ENCODE measurements at places on chromosomes 2 and 18. TPM values are rescaled to one million over a fixed set of nuclear protein-coding genes. Genes with fewer than 3 reads are reported as not detected.

DNA sequence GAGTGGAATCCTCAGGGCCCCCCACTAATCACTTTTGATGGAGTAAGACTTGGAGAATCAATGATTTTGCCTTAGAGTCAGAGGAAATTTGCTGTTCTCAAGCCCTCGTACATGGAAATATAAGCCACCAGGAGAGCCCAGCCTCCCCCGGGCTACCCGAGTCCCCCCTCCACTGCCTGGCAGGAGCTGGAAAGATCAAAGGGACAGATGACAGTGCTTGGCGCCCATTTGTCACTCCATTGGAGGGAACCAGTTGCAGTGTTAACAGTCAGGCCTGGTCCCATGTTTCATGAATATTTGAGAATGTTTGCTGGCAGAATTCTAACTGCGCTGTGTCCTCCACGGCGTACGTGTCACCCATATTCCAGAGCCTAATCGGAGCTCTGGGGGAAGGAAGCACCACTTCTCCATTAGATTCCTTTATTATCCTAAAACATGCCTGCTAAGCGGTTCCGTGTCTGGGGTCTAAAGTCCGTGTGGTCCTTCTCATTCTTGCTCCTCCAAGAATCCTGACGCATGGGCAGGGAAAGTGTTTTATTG, 202.4 kb downstream of the KLHL29 start:
- no peak for DNase-seq

- peak; percentile 42 for DNase-seq
Measured at GRCh38 chr18:62957885-62958472, 242.6 kb downstream of the PHLPP1 start.

DNA sequence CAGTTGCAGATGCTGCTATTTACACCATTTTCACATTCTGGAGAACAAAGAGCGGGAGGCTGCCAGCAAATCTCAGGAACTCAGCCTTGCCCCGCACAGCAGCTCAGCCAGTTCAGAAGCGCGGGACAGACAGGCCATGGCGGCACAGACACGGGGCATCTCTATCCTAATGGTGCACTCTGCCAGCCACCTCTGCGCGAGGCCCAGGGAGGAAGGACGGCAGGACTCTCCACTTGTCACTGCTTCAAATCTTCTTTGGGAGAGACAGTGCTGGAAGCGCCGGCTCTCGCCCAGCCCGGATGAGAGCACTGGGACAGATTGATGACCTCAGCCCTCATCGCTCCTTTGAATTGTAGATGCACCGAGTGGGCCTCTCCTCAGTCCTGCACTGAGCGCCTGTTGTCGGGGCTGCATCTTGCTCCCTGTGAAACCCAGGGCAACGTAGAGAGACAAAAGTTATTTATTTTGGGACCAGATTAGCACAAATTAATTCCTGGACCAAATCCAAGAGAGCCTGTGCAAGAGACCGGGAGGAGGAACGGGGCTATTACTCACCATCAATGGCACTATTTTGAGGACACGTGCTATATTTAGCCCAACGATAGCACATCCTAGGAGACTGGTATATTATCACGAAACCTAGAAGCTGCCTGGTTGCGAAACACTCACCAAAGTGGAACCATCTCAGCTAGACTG, 211.4 kb upstream of the SMIM21 start:
- DNase-seq = no peak

The HOXD13 gene
- total RNA-seq = not detected

The FAM124B gene
- total RNA-seq = 0.17 TPM

DNA sequence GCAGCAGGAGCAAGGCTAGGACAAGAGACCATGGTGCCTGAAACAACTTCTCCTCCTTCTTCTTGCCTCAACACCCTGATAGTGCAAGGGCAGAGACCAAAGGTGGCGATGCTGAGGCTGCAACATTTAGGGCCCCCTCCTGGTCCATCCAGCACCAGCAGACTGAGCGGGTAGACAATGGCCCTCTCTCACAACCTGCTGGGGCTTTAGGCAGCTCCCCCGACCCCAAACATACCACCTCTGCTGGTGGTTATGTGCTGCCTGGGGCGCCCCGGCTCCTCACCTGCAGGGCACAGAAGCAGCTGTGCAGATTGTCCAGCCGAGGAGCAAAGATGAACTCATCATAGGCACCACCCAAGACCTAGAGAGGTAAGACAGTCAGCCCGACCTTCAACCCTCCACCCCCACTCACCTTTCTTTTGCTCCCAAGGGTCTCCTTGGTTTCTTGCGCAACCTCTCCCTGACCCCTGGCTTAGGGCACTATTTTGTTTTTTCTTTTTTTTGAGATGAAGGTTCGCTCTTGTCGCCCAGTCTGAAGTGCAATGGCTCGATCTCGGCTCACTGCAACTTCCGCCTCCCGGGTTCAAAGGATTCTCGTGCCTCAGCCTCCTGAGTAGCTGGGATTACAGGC, 3.5 kb downstream of the DNPEP start:
- no peak for DNase-seq

GRCh38 chr18:69580107-69580506, 179.4 kb downstream of the DOK6 start:
- DNase-seq = no peak

DNA sequence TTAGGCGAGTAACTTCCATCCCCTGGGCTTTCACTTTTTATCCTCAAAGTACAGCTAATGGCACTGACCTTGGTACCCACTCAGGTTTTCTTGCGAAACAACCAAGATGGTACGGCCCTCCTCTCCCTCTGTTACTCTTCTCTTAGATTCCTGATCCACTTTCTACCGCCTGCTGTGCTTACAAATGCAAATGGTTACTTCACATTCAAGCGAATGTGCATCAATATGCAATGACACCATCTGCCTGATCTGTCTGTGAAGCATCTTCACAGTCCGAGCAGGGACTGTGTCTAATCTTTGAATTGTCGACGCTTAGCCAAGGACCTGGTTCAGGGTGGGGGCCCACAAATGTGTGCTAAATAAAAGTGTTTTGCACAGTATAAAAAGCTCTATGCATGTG, 112.2 kb downstream of the TRIB2 start:
- DNase-seq = no peak

DNA sequence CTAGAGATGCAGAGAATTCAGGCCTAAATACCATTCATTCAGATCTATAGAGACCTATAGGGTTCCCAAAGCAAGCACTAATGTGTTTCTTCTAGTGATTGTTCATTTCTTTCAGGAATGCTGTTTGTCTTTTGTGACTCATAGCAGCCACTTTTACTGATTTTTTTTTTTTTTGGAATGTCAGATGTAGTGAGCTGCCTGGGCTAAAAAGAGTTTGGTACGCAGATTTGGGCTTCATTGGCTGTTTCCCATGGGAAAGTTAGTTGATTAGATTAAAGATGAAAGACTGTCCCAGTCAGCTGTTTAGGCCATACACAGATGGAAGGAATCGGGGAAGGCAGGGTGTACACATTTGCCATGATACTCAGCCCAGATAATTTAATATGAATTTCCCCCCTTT, 87.6 kb downstream of the CDC42EP3 start:
- no peak for DNase-seq

GRCh38 chr2:150702791-150703190, 215.3 kb upstream of the RND3 start:
- DNase-seq = no peak

GRCh38 chr18:54859667-54860421, 31.6 kb downstream of the RAB27B start:
- DNase-seq = no peak

- DNase-seq = no peak
Measured at GRCh38 chr2:161135951-161136593, 24.2 kb upstream of the TANK start.

The HOXD12 gene
- total RNA-seq = not detected

The WDR7 gene
- 42.8 TPM for total RNA-seq

The POLR1B gene
- 27.3 TPM for total RNA-seq

GRCh38 chr18:77299706-77300105, 50.1 kb downstream of the GALR1 start:
- no peak for DNase-seq

GRCh38 chr2:21072477-21073242, 28.8 kb upstream of the APOB start:
- no peak for DNase-seq

DNA sequence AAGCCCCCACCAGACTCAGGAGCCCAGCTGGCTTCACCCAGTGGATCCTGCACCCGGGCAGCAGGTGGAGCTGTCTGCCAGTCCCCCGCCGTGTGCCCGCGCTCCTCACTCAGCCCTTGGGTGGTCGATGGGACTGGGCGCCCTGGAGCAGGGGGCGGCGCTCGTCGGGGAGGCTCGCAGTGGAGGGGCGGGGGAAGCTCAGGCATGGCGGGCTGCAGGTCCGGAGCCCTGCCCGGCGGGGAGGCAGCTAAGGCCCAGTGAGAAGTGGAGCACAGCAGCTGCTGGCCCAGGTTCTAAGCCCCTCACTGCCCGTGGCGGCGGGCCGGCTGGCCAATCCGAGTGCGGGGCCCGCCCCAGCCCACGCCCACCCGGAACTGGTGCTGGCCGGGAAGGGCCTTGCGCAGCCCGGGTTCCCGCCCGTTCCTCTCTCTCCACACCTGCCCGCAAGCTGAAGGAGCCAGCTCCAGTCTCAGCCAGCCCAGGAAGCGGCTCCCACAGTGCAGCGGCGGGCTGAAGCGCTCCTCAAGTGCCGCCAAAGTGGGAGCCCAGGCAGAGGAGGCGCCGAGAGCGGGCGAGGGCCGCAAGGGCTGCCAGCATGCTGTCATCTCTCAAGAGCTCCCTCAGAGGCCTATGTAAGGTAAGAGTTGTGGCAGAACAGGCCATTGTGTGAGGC, 1307.8 kb upstream of the TMEFF2 start:
- DNase-seq = no peak

The FHOD3 gene
- not detected for total RNA-seq

The LOXHD1 gene
- total RNA-seq = 0.39 TPM

DNA sequence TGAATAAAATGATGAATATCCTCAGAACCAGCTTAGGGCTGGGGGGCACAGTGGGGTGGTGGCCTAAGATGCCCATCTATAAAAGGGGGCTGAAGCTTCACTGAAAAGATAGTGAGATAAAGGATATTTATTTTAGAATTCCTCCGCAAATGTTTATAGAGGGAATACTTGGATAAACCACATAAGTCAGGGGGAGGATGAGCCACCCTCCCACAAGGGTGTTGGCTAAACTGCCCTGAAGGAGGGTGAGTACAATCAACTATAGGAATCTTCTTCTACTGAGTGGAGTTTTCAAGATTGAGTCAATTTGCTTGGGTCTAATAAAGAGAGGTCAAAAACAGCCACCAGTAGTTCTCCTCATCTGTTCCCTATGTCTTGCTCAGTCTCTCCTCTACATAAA, 114.5 kb upstream of the TANK start:
- no peak for DNase-seq

GRCh38 chr18:35717182-35717581, 135.6 kb downstream of the GALNT1 start:
- no peak for DNase-seq

- DNase-seq = peak; percentile 19
Measured at GRCh38 chr2:120763931-120764330, 28.3 kb downstream of the GLI2 start.

DNA sequence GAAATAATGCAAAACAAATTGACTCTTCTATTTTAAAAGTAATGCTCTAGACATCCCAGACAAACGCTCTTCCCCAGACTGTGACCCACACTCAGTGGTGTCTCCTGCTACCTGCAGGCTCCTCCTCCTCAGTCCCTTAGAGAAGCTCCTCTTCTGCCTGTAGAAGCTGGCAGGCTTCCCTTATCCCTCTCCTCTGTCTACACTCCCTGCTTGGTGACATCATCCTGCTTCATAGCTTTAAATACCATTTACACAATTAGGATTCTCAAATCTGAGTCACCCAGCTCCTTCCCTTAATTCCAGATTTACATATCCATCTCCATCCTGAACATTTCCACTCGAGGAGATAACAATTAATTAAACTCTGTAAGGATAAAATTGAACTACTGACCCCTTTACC, 167.9 kb downstream of the FBXO15 start:
- DNase-seq = no peak

DNA sequence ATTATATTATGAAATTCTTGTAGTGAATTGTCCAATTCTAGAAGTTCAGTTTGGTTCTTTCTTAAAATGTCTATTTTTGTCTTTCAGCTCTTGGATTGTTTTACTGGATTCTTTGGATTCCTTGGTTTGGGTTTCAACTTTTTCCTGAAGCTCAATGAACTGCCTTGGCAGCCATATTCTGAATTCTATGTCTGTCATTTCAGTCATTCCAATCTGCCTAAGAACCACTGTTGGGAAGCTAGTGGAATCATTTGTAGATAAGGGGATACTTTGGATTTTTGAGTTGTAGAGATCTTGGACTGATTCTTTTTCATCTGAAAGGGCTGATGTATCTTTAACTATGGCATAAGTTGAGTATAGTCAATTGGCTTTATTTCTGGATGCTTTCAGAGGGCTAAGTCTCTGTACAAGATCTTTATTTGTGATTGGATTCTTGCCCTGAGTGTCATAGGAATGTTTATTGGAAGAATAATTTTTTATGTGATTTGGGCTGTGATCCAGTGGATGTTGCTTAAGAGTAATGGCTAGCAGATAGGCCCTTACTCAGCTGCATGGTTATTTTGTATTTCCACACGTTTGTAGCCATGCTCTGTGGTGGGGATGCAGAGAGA, 42.3 kb downstream of the SERPINB7 start:
- DNase-seq = no peak

- DNase-seq = no peak
Measured at GRCh38 chr2:227443889-227444568, 27.9 kb upstream of the AGFG1 start.

The C2orf42 gene
- total RNA-seq = 30.9 TPM

DNA sequence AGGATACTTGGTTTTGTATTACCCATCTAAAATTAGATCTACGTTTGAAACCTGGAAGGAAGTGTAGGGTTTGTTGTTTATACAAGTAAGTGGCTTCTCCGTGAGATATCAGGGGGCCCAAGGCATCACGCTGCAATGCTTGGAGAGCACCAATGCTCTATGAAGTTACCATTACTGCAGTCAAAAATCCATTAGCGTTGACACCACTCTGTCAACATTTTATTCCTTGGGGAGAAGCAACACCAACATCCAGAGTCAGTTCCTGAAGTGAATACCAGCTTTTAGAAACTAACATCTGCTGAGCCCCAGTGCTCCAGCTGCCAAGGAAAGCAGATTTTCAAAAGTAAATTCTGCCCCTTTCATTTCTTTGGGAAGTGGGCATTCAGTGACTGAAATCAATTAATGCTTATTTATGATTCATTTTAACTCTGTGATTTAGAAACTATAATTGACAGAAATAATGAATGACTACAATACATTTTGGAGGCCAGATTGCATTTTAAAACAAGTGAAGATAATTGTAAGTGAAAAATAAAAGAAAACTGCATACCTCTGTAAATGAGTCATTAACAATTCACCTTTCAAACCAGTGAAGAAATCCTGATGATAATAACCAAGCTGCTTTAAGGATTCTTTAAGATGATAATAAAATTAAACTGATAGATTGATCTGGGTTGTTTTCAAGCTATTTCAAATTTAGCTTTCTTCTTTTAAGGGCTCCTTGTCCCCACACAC, 30.5 kb downstream of the LRP1B start:
- DNase-seq = no peak

- DNase-seq = no peak
Measured at GRCh38 chr2:116917196-116917595, 897.3 kb upstream of the DDX18 start.

The LIPG gene
- not detected for total RNA-seq

GRCh38 chr18:35888329-35888728, 84.2 kb upstream of the RMP24 start:
- no peak for DNase-seq

- DNase-seq = no peak
Measured at GRCh38 chr2:212683346-212684097, 144.9 kb upstream of the ERBB4 start.
